NCI-H1694 (cell line): ENCODE measurements at places on chromosomes 6 and 20.

GRCh38 chr20:62580052-62580451 lies 62.3 kb upstream of the SLCO4A1 start:
- no peak for DNase-seq

DNA sequence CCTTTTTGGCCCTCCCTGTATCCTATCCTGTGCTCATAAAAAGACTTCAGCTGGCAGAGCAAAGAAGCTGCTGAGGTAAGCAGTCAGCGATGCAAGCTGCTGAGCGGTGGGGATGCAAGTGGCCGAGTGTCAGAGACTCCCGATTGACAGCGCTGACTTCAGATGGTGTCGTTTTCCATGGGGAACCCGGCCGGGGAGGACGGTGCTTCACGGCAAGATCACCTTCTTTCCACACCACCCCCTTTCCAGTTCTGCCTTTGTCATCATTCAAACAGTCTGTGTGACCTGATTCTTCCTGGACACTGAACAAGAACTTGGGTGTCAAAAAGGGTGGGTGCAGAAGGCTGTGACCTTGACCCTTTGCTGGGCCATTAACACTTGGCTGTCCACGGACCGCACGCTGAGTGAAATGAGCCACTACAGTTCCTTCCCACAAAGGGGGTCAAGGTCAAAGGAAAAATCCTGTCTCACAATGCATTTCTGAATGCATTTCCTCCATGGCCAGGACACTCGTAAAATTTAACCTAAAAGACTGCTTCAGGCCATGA lies 52.9 kb upstream of the UNC93A start:
- DNase-seq: no peak

DNA sequence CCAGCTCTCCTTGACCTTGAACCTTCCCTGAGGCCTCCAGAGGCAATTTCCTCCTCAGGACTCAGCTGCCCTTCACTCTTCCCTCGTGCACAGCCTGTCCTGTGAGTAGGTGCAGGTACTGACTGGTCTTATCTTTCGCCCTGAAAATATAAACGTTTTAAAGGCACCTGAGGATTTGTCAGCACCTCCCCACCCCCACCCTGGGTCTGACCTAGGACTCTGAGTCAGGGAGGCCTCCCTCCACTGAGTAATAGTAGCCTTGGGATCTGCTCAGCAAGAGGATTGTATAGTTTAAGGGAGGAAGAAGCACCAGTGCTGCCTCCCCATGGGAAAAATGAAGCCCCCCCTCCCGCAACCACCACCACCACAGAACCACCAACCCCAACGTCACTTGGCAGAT lies 54.6 kb downstream of the PPARD start:
- DNase-seq: no peak

- DNase-seq: no peak
Measured at GRCh38 chr6:148997865-148998264, 251.0 kb downstream of the UST start.

GRCh38 chr6:144155529-144155928 lies 5.2 kb downstream of the STX11 start:
- DNase-seq: no peak

DNA sequence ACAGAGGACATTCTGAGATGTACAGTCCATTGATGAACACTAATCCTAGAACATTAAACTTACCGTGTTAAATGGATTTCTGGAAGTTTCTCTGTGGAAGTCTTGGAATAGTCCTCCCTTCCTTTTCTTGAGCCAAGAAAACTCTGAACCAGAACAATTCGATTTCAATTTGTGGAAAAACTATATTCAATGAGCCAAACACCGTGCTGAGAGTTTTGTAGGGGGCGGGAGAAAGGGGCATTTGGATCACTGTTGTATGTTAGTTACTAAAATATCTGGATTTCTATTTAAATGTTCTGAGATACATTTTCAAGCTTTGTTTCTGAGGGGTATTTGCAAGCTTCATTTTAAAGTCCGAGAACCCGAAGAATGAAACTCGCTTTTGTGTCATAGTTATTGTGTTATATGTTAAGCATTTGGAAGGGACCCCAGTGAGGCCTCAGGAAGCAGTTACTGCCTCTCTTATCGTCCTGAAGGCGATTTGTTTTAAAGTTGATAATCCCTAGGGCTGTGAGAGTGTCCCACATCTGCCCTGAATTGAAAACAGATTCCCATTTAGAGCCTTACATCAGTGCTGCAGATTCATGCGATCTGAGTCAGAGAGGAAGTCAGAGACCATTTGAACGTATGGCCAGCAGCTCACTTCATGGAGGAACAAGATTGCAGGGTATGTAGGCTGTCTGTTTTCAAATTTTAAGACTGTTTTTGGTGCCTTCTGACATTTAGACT lies 70.8 kb upstream of the SASH1 start:
- DNase-seq: no peak

DNA sequence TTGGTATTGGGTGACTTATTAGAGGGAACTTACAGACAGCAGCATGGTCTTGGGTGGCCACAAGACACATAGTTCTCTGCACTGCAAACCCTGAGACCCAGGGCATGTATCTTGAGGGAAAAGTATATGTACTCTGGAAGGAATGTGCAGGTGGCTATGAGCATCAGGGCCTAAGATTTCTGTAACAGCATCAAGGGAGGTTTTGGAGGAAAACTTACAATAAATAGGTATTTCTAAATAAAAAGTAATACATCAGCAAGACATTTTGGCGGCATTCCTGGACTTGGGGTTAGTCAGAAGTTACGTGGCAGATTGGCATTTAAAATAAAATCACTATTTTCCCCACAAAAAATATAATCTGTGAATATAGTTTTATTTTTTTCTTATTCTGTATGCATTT lies 8.0 kb upstream of the STX7 start:
- no peak for DNase-seq

GRCh38 chr6:49905296-49905695 lies 39.0 kb upstream of the CRISP1 start:
- DNase-seq: no peak

DNA sequence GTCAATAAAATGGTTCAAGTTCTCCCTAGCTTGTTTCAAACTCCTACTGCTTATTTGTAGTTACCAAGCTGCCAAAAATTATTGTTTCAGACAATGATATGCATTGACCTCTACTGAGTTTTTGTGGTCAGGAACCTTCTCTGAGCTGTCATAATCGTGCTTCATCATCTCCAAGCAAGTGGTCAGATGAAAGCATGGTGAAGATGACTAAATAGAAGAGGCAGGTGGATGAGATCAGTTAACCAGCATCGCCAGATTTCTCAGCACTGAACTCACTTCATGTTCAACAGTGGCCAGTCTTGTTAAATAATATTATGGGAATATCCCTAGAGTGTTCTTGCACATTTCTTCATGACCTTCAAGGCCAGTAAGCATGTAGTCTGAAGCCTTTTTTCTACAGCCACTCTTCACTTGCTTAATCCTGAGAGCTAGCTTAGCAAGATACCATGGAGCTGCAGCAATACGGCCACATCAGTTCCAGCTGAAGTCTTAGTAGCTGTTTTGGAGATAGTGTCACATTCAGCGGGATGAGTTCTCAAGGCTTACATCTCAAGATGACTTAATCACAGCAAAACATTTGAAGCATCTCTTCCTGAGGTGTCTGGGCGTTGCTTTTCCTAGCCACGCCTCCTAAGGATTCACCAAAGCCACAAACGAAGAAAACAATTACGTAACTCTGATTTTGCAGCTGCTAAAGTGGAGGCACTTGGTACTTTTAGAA lies 101.6 kb upstream of the TMEM30A start:
- no peak for DNase-seq

DNA sequence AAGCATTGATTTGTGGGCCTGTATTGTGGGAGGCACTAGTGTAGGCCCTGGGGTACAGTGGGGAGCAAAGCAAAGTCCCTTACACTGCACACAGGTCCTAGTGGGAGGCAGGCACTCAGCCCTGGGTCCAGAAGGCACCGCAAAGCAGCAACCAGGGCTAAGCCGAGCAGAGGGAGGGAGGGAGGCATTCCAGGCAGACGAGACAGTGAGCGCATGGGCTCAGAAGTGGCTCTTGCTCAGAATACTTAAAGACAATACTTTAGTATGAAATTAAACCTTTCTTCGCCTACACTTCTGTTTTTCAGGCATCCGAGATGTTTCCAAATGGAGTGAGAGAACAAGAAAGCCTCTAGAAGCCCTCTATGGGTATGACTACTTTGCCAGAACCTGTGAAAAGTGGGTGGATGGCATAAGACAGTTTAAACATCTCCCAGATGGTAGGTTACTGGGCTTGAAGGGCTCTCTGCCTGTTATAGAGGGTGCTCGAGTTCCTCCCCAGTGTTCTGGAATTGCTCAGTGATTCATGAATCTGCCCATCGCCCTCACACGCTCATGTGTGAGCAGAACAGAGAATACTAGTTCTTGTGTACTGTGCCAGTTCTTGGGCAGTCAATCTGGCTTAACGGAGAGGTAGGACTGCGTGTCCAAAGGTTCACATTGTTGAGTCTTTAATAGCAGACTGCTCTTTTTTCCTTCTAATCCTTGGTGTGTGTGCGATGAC lies 18.7 kb downstream of the BPHL start:
- DNase-seq: no peak

GRCh38 chr6:135212020-135212806 lies 31.1 kb downstream of the MYB start:
- no peak for DNase-seq

DNA sequence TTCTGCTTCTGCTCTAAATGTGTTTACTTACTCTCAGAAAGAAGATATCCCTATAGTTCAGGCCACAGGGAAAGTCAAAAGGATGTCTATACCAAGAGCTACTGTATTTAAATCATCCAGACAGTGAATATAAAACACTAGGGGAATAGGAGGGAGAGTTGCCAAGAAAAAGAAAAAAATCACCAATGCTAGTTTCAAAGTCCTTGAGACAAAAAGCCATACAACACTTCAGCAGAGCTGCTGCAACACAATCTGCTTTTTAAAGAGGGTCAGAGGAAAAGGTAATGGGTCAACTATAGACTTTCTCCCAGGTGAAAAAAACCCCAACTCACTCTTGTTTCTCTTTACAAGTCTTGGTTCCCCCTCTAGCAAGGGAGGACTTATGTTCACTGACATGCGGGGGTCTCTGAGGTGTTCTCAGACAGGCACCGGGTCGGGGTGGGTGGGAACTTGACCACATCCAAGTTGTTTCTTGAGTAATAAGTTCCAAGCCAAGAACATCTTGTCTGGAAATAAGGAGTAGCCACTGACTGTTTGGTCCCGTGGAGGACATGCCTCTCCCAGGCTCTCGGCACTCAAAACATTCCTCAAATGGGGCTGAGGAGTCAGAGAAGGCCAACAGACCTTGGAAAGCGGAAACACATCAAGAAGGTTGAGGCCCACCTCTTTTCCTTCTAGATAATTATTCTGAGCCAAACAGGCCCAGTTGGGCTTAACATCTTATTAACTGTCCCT lies 47.7 kb downstream of the GJA10 start:
- no peak for DNase-seq

DNA sequence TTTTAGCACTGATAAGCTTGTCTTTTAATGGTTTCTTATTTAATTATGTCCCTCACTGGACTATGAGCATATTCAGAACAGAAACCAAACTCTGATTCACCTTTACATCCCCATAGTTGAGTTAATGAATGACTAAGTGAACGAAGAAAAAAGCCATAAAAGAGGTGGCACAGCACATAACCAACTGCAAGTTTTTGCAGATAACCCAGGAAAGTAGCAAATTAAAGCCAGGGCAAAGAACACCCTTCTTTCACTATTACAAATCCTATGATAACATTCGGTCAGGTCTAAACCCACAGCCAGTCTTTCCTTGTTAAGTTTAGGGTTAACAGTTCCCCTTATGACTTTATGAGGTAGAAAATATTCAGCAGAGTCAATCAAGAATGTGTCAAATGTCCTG lies 102.7 kb downstream of the RIN2 start:
- DNase-seq: no peak

GRCh38 chr6:16223362-16223761 lies 15.0 kb upstream of the GMPR start:
- no peak for DNase-seq

DNA sequence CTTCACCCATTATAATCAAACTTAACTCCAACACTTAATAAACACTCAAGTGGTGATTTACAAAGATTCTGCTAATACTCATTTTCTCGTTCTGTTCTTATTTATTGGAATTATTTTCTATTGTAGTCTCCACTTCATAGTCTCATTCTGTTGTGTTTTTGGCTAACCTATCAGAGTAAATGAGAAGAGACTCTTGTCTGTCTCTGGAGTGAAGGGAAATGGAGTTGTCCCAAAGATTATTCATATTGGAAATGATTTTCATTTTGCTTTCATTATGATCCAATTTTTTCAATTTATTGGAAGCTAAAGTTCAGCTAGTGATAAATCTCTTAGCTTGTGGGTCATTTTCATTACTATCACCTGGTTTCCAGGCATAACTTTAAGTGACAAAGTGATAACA lies 454.9 kb upstream of the JAG1 start:
- no peak for DNase-seq

DNA sequence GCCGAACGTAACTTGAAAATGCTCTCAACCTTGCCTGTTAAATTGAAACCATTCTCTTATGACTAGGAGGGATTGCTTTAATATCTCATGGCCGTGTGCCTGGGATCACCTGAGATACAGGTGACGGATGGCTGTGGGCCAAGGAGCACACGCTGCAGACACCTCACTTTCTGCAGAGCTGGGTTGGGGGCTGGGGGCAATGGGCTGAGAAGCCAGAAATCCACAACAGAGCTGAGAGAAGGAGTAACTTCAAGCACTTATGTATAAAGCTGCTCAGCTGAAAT lies 170.9 kb downstream of the DTNBP1 start:
- no peak for DNase-seq

GRCh38 chr6:158373214-158373613 lies 60.9 kb downstream of the TULP4 start:
- no peak for DNase-seq

DNA sequence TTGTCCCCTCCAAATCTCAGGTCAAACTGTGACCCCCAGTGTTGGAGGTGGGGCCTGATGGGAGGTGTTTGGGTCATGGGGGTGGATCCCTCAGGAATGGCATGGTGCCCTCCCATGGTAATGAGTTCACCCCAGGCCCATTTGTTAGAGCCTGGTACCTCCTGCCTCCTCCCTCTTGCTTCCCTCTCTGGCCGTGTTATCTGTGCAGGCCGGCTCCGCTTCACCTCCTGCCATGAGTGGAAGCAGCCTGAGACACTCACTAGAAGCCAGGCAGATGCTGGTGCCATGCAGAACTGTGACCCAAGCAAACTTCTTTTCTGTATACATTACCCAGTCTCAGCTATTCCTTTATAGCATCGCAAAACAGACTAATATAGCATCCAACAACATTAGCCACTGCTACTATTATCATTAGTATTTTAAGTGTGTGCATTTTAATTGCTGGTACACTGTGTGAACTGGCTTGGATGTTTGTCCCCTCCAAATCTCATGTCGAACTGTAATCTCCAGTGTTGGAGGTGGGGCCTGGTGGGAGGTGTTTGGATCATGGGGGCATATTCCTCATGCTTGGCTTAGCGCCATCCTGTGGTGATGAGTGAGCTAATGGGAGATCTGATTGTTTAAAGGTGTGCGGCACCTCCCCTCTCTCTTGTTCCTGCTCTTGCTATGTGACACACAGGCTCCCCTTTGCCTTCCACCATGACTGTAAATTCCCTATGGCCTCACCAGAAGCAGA lies 12.2 kb upstream of the OSER1 start:
- no peak for DNase-seq

DNA sequence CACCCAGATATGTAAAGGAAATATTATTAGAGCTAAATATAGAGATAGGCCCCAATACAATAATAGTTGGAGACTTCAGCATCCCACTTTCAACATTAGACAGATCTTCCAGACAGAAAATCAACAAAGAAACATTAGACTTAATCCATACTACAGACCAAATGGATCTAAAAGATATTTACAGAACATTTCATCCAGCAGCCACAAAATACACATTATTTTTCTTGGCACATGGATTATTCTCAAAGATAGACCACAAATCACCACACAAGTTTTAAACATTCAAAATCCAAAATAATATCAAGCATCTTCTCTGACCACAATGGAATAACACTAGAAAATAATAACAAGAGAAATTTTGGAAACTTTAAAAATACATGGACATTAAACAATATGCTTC lies 1159.1 kb upstream of the CITED2 start:
- no peak for DNase-seq
